Renal cortex interstitium (tissue), 15 donors: ENCODE measurements at places on chromosomes 7 and 10. TPM values are rescaled to one million over a fixed set of nuclear protein-coding genes. Genes with fewer than 3 reads are reported as not detected.

GRID2IP gene
- polyA plus RNA-seq: 1.1 TPM

MYO3A gene
- polyA plus RNA-seq: 7.3 TPM

TRAPPC14 gene
- 21.5 TPM for polyA plus RNA-seq

DLX5 gene
- 0.19 TPM for polyA plus RNA-seq

GNAI1 gene
- 137 TPM for polyA plus RNA-seq

NKX1-2 gene
- not detected for polyA plus RNA-seq

HGF gene
- 3.1 TPM for polyA plus RNA-seq
